ENCODE measurements at places on chromosomes 4 and X. TPM values are rescaled to one million over a fixed set of nuclear protein-coding genes. Genes with fewer than 3 reads are reported as not detected.

Gene ANOS1
- 15.9 TPM for total RNA-seq

Gene KIAA1210
- 0.24 TPM for total RNA-seq

Gene IL13RA1
- 33.2 TPM for total RNA-seq

Gene CLTRN
- 2.4 TPM for total RNA-seq

Gene APELA
- 2.2 TPM for total RNA-seq

Gene LEF1
- total RNA-seq, result 15.9 TPM

- no peak for DNase-seq
Measured at GRCh38 chrX:22139822-22140221, 107.7 kb downstream of the PHEX start.

- no peak for DNase-seq
Measured at GRCh38 chr4:157320092-157320491, 99.6 kb downstream of the GRIA2 start.

DNA sequence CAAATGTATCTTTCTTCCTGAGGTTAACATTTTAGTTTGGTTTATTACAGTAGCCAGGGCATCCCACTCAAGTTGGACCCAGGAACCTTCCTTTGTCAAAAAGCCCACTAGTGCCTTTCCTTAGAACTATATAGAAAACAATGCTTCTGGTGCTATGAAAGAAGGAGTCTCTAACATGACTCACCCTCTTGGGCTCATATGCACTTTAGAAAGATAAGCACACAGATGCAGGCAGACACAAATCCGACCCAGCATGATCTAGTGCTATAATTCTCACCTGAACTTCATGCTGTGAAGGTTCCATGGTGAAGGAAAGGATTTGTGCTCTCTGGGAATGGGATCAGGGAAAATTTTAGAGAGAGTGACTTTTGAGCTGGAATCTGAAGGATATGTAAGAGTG is 289.4 kb downstream of the ANKRD50 start:
- no peak for DNase-seq

DNA sequence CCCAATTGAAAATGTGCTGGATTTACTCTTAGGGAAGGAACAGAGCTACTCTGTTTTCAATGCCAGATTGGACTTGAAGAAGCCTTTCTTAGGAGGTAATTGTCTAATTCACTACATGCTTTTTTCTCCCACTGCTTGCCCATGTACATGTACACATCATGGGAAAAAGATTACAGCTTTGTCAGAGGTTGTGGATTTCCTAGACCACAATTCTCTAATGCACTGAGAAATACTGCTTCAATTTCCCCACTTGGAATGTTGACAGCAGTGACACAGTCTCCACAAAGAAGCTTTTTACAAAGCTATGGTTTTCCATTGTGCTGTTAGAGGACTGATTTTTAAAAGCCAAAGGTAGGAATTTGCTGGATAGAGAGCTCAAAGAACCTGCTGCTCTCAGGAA is 19.5 kb downstream of the ZAR1 start:
- no peak for DNase-seq

- DNase-seq, result no peak
Measured at GRCh38 chr4:116015062-116015461, 901.6 kb upstream of the NDST4 start.

- peak; percentile 24 for DNase-seq
Measured at GRCh38 chr4:80183250-80184052, 13.9 kb upstream of the PRDM8 start.

DNA sequence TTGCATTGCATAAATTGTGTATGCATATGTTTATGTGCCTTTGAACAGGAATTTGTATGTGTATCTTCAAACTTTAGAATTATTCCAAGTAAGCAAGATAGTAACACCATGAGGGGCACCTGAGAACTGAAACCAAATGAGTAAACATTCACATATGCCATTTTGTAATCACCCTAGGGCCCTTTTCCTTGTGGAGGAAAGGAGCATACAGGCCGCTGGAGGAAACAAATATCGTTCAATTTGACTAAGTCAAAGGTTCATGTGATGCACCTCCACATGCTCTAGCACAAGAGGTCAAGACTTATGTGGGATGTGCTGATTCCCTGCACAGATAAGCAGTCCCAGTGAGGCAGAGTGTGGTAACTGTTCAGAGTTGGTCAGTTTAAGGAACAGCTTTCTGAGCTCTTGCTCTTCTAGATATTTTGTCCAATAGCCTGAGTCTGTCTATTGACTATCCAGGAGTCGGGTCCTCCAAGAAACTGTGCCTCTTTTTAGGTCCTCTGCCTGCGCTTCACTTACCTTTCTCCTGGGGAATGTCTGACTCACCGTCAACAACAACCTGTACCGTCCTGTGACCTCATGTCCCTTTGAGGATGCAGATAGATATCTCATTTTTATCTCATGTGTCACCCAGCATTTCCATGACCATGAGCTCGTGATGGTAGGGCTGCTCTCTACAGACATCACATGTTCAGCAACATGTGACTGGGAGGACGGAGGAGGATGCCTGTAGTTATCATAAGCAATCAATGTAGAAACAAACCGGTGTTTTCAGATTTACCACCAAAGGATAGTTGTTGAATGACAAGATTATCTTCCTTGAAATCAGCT is 196.9 kb downstream of the NWD2 start:
- peak; percentile 11 for DNase-seq

DNA sequence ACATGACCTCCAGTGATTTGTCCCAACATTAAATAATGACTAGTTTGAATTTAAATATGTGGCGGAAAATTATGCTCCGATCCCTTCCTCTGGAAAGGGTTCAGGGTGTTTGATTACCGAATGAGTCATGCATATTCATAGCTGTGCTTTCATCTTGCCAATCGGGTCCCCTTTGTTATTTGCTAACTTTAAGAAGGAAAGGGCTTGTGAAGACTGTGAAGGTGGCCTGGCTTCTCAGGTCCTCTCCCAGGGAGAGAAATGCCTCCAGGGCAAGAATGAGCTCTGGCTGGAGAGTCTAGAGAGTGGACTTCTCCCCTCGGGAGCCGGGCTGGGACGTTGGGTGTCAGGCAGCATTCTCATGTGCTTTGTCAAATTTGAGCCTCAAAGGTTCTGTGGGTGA is 155.5 kb upstream of the PSAPL1 start:
- DNase-seq, result no peak

GRCh38 chrX:2640436-2641150 is 50.5 kb upstream of the CD99 start:
- no peak for DNase-seq

DNA sequence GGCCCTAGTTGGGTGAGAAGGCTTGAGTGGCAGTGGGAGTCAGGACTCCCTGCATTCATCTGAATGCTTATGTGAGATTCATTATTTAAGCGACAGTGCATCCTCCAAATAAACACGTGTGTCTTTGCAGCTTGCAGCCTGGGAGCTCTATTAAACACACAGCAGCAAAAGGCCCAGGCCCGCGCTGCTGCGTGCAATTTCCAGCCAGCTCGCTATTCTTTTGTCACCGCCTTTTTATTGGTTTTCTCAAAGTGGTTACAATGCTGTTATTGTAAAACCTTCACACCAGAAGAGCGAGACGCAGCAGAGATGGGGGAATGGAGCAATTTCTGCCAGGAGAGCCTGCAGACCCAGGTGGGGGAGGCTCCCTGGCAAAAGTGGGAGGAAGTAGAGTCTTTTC is 252.5 kb downstream of the BCOR start:
- DNase-seq, result no peak

DNA sequence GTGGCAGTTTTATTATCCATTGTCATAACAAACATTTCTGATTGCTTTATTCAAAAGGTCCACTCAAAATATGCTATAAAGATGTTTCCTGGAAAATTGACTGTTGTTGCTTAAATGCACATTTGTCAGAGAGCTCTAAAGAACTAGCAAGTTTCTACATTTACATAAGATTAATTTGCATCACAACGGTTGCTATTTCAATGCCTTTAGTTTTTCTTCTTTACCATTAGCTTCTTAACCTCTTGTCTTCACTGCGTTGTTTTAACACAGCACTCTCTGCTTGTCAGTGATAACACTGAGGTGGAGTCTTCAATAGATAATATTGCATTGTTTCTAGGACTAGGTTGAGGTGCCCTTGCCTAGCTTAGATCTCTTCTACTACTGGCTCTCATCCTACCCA is 76.7 kb upstream of the GALNT7 start:
- no peak for DNase-seq

DNA sequence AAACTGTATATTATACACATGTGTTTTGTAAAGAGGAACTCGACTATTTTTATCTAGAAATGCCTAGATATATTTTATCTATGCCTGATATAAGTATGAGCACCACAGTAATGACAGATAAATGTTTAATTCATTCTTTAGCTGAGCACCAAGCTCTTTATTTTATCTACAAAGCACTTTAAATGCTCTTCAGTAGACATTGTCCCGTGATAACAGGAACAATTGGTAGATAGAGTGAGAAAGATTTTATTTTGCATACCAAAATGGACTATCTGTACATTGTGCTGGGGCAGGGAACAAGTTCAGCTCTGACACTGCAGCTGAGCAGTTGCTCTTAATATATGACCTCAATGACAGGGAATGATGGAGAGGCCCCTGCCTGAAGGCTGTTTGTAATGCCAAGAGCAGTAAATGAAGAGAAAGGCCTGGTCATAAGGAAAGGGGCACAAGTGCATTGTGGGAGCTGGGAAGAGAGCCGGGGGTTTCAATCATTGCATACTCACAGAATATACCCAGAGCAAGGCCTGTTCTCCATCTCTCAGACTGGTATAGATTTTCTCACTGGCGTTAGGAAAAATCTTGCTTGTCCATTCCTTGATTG is 57.3 kb downstream of the SEPTIN11 start:
- peak; percentile 45 for DNase-seq

DNA sequence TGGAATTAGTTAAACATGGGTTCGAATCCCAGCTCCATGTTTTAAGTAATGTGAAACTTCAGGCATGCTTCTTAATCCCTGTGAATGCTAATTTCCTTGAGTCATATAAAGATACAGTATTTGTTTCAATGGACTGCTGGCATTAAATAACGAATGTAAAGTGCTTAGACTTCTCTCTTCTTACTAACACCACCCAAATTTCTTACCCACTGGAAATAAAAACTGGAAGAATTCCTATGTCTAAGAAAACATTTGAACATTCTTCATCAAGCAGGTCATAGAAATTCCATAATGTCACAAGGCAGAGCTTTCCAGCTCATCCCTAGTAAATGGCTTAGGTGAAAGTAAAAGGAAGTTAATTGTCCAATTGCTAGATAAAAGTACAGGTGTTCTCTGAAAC is 172.5 kb downstream of the ANK2 start:
- DNase-seq, result no peak

DNA sequence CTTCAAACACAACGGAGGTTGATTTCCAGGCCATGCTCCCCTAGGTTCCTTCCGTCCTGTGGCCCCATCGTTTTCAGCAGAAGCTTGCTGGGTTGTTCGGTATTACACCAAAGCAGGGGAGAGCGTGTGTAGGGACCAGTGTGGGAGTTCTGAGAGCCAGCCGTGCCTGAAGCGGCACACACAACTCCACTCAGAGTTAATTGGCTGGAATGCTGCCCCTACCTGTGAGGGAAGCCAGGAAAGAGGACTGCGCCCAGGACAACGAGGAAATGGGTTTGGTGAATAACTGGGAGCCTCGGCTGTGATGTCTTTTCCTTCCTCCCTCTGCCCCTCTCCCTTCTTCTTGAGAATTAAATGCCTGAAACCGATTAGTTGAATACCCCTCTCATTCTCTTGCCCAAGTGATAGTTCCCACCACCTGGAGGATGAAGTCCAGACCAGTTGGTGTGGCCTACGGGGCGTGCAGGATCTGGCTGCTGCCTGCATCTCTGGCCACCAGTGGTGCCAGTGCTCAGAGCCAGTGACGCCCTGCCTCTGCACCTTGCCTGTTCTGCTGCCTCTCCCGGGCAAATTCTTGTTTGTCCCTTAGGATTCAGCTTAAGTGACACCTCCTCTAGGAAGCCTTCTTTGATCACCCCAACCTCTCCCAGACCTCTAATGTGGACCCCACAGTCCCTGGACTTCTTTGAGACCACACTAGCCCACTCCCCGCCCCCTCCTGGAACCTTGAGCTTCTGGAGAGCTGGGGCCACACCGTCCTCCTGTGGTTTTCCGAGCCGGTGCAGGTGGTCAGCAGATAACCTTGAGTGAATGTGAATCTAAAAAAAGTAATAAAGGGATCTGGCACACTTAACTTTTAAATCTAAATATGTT is 33.6 kb downstream of the TBC1D14 start:
- no peak for DNase-seq

- DNase-seq, result no peak
Measured at GRCh38 chr4:165199286-165199685, 8.1 kb upstream of the KLHL2 start.

DNA sequence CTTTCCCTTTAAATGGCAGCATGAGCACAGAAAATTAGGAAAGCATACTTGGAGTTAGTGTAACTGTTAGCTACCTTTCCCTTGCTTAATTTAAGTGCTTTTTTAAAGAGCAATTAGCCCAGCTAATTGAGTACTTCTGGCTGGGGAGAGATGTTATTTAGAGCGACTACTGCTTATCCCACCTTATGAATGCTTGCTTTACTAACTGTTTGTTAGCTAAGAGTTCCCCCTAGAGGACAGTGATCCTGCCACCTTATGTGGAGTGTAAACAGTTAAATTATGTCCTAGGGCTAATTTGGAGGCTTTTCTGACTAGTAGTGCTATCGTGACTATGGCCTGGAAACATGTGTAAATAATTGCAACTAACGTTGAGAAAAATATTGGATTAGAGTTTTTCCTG is 909.4 kb downstream of the FSTL5 start:
- no peak for DNase-seq

DNA sequence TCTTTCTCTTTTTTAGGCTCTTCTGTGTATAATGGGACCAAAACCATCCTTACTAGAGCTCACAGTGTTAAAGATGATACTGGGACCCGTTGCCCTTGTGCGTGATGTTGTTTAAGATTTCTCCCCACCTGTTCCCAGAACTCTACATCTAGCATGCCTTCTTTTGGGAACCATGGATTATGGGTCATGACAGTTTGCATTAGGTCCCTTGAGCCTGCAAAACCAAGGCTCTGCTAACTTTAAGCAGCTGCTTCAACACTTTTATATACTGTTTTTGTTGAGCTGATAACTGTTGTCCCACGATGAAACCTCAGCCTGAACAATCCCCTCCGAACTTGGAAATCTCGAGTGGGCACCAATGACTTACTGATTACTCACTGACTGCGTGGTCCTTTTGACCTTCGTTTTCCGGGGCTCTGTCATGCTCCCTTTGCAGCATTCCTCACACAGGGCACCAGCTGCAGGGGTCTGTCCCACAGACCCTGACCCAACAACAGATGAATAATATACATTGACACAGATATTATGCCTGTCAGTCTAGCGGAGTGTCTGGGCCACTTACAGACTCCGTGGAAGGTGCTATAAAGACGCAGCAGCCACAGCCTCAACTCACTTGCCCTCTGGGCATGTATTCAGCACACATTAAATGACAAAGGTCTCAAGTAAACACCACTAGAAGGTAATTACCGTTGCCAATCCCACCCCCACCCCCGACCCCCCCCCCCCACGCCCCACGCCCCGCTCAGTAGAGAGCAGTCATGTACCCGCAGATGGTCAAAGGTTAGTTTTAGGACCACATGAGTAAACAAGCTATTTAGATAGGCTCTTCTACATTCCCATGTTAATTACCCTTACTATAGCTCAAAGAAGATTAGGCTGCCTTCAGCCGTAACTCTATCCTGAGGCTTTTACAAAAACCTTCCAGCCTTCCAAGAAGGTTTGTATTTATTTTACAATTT is 162.0 kb upstream of the WDFY3 start:
- no peak for DNase-seq

GRCh38 chr4:152304220-152304619 is 231.7 kb downstream of the FBXW7 start:
- DNase-seq, result peak; percentile 15

GRCh38 chr4:6582889-6583490 is 8.0 kb downstream of the MAN2B2 start:
- no peak for DNase-seq

All from umbilical cord (tissue), 2 donors.